Effector memory CD4-positive, alpha-beta T cell (primary cell): ENCODE measurements at places on chromosomes 16 and 17.

DNA sequence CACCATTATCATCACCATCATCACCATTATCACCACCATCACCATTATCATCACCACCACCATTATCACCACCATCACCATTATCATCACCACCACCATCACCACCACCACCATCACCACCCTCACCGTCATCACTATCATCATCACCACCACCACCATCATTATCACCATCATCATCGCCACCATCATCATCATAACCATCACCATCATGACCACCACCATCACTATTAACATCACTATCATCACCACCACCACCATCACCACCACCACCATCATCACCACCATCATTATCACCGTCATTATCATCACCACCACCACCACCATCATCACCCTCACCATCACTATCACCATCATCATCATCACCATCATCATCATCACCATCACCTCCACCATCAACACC is 9.1 kb downstream of the FOXL1 start:
- DNase-seq, result no peak

GRCh38 chr16:60143348-60143705 is 1409.2 kb upstream of the GOT2 start:
- DNase-seq, result no peak

DNA sequence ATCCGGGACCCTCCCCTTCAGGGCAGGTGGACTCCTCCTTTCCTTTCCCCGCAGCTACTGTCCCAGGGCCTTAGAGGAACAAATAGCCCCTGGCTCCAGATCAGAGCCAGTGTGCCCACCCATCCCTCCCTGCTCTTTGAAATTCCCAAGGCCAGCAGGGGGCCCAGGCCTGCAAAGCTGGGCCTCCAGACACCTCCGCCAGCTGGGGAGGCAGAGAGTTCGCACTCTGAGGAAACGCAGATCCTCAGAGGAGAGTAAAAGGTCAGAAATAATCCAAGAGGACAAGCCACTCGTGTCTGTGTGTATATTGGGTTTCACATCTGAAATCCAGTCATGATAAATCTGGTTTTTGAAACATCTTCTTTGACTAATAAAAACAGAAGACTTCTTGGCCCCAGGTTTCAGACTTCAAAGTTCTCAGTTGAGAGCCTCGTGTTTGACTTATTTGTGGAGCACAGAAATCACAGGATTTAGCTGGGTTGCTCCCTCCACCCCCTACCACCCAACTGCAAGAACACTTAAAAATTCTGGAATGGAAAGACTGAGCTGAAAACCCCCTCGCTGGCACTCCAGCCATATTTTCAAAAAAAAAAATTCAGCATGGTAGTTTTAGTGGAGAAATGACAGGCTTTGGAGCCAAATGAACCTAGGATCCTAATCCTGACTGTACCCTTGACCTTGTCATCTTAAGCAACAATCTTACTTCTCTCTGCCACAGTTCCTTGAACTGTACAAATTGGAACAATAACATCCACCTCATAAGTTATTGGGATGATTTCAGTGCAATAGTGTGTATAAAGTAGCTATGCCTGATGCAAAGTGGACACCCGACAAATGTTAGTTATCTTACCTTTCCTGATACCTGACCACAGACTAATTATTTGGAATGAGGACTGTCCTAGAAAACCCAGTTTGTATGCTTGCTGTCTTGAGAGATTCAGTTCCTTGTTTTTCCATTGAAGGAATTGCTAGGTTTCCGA is 44.5 kb upstream of the TBX2 start:
- no peak for DNase-seq

DNA sequence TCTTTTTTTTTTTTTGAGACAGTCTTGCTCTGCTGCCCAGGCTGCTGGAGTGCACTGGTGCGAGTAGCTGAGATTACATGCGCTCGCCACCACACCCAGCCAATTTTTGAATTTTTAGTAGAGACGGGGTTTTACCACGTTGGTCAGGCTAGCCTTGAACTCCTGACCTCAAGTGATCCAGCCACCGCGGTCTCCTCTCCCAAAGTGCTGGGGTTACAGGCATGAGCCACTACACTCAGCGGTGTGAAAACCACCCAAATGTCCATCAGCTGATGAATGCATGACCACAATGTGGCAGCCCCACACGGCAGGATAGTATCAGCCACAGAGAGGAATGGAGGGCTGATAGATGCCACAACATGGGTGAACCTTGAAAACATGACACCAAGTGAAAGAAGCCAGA is 2.1 kb downstream of the P2RX5 start:
- DNase-seq, result no peak

DNA sequence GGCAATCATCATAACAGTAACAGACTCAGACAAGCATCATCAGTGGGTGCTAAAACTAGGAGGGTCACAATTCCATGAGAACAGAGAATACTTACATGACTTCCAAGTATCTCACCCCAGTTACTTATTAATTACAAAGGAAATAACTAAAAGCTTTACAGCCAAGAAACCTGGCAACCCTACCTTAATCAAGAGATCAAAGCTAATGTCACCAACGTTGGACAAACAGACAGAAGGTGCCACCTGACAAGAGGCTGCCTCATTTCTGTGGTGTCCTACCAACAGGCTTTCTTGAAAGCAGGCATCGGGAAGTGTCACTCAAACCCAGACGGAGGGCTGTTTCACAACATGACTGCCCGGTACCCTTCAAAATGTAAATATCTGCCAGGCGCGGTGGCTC is 84.6 kb downstream of the RMI2 start:
- no peak for DNase-seq

- no peak for DNase-seq
Measured at GRCh38 chr17:39823407-39824054, 40.6 kb downstream of the IKZF3 start.

DNA sequence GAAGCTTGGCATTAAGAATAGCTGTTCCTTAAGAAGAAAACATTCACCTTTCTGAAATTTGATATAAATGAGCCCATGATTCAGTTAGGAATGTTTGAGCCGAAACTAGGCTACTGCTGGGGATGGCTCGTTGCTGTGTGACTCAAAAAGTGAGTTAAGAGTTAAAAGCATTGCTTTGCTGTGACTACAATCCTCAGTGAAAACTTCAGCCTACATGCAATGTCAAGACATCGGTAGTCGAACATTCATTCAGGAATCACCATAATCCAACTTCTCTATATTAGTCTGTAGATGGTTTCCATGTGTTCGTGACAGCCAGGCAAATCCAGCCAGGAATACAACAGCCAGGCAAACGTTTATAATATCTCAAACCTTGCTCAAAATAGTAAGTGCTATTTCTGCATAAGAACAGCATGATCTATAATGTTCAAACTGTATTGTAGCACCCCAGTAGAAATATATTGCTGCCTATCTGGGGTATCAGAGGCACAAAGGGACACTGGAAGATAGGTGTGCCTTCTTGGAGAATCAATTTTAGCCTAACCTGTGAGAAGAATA is 1225.1 kb downstream of the CDH8 start:
- DNase-seq, result no peak

- DNase-seq, result no peak
Measured at GRCh38 chr17:74872313-74873036, at the start of gene FDXR. Gene FDXR, minus strand, starts transcription at chr17:74872994. Its CDS starts 50 bp downstream, at chr17:74872944.

DNA sequence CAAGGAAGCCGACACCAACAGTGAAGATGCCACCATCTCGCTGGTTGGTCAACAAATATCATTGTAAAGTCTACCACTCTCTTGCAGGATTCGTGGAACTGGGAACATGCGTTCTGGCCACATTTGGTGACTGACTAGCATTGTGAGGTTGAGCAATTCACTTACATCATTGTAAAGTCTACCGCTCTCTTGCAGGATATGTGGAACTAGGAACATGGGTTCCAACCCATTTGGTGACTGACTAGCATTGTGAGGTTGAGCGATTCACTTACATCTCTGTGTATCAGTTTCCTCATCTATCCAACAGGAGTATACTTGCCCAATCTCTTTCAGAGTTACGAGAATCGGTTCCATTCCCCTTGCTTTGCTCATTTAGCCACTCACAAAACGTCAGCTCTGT is 42.6 kb upstream of the RPH3AL start:
- no peak for DNase-seq

- DNase-seq, result no peak
Measured at GRCh38 chr17:71780596-71780995, 340.2 kb upstream of the SOX9 start.

GRCh38 chr16:67673712-67674580 is 7.3 kb downstream of the C16orf86 start:
- no peak for DNase-seq

- DNase-seq, result no peak
Measured at GRCh38 chr17:59124665-59125064, 18.0 kb upstream of the TRIM37 start.

- DNase-seq, result no peak
Measured at GRCh38 chr16:5446623-5447240, 349.1 kb upstream of the EEF2KMT start.

- DNase-seq, result no peak
Measured at GRCh38 chr17:63931981-63932561, at the start of gene CD79B. Gene CD79B, minus strand, starts transcription at chr17:63932331. Its CDS starts 70 bp downstream, at chr17:63932261.

DNA sequence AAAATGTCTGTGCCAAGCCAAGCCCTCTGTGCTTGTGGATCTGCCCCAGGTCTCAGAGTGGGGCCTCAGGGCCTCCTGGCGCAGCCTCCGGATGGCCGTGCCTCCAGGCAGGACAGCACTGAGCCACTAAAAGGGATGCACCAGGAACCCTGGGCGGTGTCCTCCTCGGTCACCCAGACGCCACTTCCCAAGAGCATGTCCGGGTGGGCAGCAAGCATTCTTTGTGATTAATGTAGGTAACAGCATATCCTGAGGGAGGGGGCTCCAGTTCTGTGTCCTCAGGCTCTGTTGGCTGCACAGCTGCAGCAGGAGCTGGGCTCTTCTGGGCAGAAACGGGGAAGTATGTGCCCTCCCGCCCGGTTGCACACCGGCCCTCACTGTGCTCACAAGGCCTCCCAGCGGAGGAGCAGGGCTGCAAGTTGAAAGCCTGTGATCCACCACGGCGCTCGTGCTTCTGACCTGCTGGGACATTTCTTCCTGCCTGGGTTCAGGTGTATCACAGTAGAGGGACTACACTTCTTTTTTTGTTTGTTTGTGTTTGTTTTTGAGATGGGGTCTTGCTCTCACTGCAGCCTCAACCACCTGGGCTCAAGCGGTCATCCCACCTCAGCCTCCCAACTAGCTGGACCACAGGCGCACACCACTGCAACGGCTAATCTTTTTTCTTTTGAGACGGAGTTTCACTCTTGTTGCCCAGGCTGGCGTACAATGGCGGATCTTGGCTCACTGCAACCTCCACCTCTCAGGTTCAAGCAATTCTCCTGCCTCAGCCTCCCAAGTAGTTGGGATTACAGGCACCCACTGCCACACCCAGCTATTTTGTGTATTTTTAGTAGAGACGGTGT is 37.9 kb upstream of the CHMP6 start:
- DNase-seq, result no peak

DNA sequence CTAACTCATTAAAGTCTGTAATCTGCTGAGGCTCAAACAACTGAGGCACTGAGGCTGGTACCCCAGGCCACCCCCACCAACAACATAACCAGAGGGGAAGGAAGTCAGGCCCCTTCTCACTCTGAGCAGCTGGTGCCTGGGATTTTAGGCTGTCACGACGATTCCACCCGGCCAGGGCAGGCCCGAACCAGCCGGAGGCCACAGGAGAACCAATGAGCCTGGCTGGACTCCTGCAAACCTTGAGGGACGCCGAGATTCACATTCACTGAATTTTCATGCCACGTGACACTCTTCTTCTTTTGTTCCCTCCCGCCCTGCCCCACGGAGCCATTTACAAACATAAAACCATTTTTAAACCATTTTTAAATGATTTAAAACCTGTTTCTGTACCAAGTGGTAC is 48.1 kb downstream of the RPH3AL start:
- DNase-seq, result no peak

GRCh38 chr17:78130437-78131101 is at the start of gene TMC8:
Gene TMC8, plus strand, starts transcription at chr17:78130771. Its CDS starts 818 bp downstream, at chr17:78131589.
- peak; percentile 78 for DNase-seq

GRCh38 chr16:70348991-70349390 is 2.3 kb downstream of the DDX19A start:
- no peak for DNase-seq

DNA sequence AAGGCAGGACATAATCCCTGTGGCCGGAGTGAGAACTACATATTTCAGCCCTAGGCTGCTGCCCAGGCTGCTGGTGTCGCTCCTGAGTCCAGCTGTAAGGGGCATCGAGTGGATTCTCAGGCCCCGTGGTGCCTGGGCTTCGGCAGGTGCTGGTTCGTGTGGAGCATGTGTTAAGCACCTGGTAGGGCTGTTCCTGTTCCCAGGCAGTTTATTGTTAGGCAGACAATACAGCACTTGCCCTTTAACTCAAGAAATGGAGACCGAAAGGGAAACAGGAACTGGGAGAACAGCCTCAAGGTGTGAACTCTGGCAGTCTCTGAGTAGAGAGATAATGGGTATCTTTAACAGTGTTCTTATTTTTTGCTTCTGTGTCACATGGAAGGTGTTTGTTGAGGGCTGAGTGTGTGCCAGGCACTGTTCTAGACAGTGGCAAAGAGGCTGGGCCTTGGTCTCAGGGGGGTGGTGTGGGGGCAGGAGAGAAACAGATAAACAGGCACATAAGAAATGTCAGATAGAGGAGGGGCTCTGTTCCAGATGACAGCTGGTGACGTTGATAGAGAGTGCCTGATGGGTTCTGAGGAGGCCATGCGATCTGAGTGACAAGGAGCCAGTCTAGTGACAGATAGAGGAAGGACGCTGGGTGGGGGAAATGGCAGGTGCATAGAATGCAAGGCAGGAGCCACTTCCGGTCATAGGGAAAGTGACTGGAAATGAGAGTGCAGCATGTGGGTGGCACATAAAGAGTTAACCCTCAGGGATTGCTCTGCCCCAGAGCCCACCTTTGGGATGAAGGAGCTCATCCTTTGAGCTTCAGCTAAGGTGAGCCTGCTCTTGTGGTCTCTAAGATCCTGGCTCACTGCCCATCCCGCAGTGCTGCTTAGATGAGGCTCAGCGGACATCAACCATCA is 33.8 kb downstream of the EPN2 start:
- DNase-seq, result no peak

DNA sequence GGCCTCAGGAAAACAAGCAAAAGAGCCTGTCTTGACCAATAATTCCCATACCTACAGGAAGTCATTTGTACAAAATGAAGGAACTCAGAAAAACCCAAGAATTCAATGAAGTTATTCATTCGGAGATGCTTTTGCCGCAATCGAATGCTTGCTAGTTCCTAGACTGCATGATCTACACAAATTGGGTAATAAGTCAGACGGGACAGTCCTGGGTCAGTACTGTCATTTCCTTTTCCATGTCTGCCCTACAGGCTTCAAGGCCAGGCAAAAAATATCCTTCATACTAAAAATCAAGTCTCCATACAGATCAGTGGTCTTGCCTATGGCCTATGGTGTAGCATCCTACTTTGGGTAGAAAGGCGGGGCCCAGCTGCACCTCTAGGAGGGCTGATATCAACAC is 71.4 kb downstream of the CFDP1 start:
- DNase-seq, result no peak

DNA sequence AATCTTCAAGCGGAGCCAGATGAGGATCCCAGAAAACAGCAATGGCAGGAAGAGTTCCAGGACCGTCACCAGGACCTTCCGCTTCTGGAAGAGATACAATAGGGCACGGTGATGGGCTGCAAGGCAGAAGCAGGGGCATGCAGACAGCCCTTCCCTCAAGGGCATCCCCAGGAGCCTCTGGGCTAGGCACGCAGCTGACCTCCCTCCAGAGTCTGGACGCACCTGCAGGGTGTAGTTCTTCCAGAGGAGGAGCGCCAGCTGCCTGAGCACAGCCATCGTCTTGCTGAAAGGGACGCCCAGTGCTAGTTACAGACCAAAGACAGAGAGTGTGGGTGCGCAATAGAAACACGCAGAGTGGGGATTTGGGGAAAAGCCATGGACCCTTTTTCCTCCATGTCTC is 14.3 kb downstream of the ABCA3 start:
- DNase-seq, result no peak

- DNase-seq, result no peak
Measured at GRCh38 chr17:75900691-75901533, 3.8 kb downstream of the MRPL38 start.

- no peak for DNase-seq
Measured at GRCh38 chr16:84986102-84986501, 25.2 kb downstream of the ZDHHC7 start.
